ENCODE measurements at places on chromosomes 2 and 18.

DNA sequence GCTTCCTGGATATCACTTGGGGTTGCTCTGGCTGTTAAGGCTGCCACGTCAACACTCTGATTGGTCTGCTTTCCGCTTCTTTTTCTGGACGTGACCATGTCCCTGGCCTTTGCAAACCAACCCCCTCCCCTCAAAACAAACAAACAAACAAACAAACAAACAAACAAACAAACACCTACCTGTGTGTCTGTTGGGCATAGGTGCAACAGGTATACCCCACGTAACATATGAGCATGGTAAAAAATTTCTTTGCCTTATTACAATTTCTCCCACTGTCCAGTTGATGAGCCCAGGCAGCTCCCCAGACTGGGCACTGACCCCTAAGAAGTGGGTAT, 80.6 kb downstream of the ADD2 start:
- DNase-seq, result no peak

DNA sequence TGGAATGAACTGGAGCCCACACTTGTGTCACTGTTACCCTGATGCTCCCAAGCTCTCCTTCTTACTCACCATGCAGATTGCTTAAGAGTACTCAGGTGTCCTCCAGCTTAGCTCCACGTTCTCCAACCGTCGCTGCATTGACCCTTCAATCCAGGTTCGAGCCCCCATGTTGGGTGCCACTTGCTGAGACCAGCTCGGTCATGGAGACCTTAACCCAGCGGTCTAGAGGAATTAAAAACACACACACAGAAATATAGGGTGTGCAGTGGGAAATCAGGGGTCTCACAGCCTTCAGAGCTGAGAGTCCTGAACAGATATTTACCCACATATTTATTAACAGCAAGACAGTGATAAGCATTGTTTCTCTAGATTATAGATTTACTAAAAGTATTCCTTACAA, 229.1 kb upstream of the APCDD1 start:
- no peak for DNase-seq

DNA sequence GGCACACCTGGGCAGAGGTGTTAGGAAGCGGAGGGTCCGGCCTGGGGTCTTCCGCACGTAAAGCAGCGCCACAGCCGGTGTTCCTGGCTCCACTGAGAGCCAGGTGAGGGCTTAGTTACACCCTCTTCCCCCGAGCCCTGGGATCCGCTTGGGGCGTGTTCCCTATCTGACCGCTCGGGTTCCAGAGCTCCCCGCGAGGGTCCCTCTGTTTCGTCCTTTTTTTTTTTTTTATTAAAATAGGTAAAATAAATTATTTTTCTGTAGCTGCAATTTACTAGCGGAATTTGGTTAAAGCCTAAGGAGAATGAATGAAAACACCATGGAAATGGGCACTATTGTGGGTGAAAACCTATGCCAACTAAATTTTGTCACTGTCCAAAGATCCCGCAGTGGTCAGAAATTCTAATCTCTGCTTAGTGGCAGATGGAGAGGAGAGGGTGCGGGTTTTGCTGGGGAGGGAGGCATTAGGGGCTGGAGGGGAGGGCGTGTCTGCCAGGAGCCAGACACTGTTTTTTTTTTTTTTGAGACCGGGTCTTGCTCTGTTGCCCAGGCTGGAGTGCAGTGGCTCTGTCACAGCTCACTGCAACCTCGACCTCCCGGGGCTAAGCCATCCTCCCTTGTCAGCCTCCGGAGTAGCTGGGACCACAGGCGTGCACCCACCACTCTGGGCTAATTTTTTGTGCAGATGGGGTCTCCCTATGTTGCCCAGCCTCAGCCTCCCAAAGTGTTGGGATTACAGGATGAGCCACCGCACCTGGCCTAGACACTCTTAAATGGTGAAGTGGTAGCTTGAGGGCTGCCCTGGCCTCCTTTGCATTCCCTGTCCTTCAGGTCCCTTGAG, 834 bp downstream of the PDCL3 start:
- no peak for DNase-seq

DNA sequence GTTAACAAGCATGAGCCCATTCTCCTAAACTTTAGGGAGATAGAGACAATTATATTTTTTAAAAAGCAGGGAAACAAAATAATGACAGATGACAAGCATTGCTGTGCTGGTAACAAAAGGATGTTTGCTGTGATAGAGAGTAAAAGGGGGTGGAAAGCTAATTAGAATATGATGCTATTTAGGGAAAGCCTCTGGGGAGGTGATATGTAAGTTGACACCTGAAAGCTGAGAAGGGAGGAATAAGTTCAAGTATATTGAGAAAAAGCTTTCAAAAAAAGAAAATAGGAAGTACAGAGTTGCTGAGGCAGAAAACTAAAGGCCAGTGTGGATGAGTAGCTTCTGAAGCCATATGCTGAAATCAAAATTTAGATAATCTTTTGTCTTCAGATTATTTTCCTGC, 565.2 kb upstream of the NRXN1 start:
- DNase-seq, result no peak

DNA sequence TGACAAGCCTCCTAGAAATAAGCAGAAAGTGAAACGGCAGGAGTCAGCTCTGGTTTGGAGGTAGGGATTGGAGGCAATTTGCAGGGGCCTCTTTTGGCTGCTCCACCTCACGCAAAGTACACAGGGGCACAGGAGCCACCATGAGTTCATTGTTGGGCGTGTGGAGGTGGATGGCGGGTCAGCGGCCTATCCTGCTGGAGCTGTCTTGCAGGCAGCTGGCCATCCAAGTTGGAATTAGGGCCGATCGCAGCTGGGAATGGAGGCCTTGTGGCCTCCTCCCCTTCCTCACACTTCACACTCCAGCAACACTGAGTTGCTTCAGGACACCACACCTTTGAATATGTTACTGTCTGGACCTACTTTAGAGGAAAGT, 171.5 kb downstream of the MYCN start:
- DNase-seq, result no peak

DNA sequence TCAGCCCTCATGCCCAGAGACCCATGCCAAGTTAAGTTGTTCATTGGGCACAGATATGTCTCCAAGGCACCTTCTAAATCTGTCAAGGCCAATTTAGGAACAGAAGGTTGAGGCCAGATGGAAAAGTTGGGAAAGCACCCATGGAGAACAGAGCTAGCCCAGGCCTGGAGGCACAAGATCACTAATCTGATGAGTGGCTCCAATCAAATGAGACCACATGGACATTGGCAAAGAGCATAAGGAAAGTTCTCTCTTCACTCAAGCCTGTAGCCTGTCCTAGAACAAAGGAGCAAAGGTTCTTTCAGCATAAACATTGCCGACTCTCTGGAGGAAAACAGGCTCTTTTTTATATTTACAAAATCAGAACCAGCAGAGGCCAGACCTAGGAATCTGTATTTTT, 154.8 kb downstream of the RNF152 start:
- no peak for DNase-seq

DNA sequence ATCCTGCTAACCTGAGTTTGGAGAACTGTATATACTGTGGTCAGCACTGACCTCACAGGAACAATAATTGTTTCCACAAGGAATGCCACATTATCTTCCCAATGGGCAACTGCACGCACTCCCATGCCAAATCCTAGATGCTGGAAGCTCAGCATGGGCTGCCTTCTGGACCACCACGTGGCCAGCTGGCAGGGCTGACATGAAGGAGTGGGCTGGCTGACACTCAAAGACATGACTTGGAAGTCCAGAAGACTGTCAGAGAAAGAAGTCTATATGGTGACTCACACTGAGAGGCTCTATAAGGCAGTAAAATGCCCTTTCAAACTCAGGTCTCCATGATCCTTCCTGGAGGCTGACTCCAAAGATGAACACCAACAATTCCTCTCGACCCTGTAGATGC, 98.4 kb upstream of the RNF152 start:
- DNase-seq, result peak; percentile 18

DNA sequence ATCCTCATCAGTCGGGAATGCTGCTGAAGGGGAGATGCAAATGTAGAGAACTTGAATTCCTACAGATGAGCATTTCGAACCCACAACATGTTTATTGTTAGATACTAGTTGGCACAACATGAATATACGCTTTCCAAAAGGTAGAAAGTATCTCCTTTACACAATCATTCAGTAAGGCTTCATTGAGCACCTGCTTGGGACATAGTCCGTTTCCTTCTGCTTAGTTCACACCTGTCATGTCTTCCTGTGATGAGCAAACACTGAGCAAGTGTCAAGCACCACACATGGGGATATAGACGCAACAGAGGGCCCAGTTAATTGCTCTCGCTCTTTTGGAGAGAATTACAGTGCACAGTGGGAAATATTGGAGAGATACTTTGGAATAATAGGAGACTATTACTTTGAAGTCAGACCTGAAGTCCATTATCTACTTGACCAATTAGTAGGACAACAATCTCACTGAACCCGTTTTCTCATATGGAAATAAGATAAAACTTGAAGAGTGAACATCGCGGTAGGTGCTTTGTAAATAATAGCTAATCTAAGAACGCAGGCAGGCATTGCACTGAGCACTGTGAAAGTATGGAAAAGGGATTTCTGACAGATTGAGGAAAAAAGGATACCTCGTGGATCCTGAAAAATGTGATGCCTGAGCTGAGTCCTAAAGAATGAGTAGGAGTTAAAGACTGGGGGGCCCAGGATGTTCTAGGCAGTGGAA, 1.2 kb downstream of the CPSF3 start:
- DNase-seq, result no peak

- no peak for DNase-seq
These were observed 323.5 kb upstream of the SKOR2 start for GRCh38 chr18:47574966-47575365.

GRCh38 chr2:105104208-105104731, 66.4 kb downstream of the MRPS9 start:
- peak; percentile 3 for DNase-seq

- no peak for DNase-seq
These were observed 92.4 kb downstream of the SOCS6 start for GRCh38 chr18:70380915-70381896.

DNA sequence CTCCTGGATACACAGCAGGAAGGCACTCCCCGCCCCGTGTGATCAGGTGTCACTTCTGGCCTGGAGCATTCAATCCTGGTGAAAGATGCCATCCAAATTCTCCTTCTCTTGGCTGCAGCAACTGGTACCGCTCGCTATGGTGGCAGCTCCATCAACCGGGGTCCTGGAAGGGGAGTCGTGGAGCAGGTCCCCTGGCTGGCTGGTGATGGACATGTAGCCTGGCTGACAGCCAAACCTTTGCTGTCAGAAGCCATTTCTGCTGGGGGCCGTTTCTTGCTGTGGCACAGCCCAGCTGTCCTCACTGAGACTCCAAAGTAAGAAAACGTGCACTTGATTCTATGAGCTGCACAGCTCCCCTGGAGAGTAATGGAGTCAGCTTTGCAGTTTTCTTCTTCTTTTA, 7.1 kb upstream of the CYS1 start:
- DNase-seq, result no peak

- no peak for DNase-seq
These were observed 287.4 kb downstream of the MBD2 start for GRCh38 chr18:53937037-53937436.

DNA sequence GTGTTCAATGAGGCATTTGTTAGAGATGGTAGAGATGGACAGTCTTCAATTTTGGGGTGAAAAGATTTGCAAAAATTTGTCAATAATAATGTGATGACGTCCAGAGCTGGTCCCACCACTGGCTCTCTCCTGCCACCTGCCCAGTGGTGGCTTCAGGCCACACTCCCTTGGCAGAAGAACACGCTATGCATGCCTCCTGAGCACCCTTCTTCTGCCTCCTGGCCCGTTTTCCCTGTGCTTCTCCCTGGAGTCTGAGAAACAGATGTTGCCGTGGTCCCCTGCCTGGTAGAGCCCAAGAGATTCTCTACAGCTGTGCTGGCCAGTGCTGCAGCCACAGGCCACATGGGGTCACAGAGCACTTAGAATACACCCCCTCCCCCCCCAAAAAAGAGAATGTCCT, 33.6 kb downstream of the INPP5D start:
- DNase-seq, result no peak

DNA sequence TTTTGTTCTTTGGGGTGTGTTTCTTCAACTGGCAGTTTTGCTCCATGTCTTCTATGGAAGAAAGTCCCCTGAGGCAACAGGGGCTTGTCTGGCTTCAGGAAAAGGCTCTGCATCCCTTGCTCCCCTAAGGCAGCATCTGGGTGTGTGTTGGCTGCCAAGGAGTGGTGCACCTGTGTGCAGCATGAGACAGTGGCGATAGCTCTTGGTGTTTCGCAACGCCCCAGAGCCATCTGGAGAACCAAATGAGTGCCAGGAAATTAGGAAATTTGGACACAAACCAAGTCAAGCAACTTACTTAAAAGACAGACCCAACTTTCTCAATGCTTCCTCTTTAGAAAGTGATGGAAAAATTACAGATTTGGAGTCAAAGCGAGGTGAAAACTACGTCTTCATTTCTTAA, 1044.4 kb upstream of the CNTNAP5 start:
- no peak for DNase-seq

DNA sequence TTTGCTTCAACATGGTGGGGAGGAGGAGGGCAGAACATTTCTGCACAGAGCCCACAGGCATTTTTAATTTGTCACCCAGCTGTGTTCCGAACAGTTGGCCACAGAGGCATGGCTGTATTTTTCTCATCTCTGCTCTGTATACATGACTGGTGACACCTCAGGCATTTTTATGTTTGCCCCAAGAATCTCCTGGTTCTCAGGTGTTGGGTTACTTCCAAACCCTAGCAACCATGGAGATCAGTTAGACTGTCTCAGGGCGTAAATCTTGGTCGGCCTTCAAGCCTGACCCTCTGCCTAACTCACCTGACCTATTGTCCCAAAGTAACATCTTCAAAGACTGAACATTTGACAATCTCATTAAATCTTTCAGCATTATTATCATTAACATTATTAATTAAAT, 100.0 kb downstream of the ABCA12 start:
- no peak for DNase-seq

- DNase-seq, result no peak
These were observed 40.6 kb upstream of the EDAR start for GRCh38 chr2:109029490-109030201.

DNA sequence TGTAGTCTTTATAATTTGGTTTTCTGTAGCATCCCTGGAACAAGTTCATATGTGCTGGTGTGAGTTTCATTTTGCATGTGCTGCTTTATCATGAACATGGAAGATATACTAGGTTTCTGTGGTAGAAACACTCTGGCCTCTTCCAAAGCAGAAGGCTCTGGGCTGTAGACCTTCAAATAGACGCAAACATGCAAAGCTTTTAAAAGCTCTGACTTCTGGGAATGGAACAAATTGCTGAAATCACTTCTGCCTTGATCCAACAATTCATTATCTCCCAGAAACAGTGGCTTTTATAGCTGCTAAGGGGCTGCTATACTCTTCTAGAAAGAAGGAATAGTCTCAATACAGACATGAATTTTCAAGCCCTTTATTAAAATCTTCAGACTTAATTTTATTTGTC, 382.2 kb downstream of the LRP1B start:
- DNase-seq, result no peak

Data from AG09309 (cell line).